AG10803 (cell line): ENCODE measurements at places on chromosomes 12 and 14.

DNA sequence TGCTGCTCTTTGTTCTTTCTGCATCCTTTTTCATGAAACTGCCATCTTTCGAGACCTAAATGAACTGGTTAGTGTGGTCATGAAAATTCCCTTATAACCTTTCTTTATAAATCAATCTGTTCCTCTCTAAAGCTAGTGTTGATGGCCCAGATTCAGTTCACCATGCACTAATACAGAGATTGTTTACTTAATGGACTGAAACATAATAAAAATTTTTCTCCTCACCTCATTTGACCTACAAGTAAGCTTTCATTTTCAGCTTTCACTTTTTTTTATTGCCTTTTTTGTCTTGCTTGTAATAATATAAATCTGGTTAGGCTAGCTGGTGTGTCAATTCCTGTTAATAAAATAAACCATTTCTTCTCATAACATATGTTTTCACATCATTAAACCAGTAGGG is 183.8 kb downstream of the CCDC59 start:
- DNase-seq = no peak

- peak; percentile 96 for DNase-seq
Measured at GRCh38 chr12:49673446-49674317, 33.5 kb downstream of the FMNL3 start.

DNA sequence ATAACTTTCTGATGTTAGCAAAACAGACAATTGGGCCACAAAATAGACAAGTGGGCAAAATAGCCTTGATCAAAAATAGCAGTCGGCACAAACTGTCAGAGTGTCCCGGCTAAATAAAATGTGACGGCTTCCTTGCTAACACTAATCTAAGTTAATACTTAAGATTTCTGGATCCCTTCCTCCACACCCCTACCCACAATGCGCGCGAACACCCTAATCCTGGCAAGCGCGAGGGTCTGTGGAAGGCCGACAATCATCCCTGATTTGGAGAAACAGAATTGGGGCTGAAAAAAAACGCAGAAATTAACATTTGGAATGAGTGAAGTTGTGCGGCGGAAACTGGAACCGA is 489 bp downstream of the CEP290 start:
- no peak for DNase-seq

DNA sequence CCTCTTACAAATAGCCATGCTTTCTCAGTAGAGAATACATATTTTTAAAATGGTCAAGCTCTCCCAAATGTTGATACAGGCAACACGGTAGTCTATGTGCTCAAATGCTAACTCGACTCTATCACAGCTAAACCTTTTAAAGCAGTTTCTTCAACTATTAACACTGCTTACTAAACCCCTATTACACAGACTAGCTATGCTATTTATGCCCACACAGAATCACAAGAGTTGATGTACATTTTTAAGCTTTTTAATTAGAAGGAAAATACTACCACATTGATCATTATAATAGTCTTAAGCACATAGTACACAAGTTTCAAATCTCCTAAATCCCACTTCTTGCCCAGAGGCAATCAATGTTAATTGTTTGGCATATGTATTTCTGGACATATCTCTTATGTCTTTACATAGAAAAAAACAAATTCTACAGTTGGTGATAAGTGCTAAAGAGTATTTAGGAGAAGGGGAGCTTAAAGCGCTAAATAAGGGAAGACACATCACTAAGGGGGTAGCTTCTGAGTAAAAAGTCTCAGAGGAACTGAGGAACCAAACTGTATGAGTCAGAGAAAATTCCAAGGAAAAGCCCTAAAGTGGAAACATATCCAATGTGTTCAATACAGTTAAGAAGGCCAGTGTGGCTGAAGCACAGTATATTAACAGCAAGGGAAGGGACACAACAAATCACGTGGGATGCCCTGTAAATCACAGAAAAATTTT is 13.7 kb downstream of the HNRNPC start:
- DNase-seq = peak; percentile 37

DNA sequence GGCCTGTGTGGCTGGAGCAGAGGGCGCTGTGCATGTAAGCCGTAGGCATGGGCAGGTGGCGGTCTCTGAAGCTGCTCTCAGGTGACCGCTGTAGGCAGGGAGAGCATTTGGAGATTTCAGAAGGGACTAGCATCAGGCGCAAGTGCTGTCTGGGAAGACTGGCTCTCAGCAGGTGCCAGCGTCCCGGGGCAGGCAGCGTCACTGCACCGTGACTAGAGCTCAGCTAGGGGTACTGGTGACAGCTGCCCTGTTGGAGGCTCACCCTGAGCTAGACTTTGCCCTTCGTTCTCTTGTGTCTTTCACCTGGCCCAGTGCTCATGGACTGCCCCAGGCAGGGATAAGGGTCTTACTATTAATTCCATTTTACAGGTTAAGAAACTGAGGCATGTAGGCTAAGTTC is 78.9 kb downstream of the DDX51 start:
- no peak for DNase-seq

GRCh38 chr12:31227401-31227981 is 98.5 kb downstream of the SINHCAF start:
- DNase-seq = no peak

- DNase-seq = no peak
Measured at GRCh38 chr12:21650997-21651396, 6.6 kb downstream of the LDHB start.

DNA sequence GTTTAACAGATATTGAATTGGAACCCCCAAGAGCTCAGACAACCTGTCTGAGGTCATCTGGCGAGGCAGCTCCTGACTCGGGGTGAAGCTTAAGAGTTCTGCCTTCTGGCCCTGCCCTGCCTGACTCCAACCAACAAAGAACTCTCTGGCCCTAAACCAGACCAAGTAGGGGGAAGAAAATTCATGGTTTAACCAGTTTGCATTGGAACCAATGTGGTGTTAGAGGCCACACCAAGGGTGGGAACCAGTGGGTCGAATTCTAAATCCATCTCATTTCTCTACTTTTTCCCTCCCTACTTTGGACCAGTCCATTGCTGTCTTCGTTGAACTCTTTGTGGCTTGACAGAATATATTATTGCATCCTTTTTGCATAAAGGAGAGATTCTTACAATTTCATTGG is 30.4 kb upstream of the GSG1 start:
- no peak for DNase-seq

DNA sequence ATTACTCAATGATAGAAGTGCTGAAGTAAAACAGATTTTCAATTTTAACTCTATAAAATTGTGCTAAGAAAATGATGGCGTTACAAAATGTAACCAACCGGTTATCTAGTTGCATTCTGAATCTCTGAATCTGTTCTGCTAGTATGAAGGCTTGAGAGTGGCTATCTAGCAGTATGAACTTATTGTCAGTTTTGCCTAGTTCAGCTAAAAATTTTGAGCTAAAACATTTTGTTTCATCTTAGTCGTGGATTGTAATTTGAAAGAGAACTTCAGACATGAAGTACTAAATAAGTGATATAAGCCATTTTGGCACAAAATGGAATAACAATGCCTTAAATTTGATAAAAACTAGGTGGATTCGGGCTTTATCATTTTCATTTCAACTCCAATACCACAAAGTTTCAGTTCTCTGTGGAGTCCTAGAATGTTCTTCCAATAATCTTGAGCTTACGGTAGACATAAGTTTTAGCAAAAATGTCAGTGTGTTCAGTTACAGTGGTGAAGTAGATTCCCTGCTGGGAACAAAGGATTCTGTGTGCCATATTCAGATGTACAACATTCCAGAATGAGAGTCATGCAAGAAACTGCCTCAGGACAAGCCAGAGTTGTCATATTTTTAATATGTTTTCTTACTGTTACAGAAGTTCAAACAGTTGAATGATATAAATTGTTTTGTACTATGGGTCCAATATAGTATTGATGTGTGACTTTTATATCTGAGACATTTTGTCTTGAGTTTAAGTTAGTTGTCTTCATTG is 28.1 kb downstream of the ATP6V1D start:
- DNase-seq = peak; percentile 33

DNA sequence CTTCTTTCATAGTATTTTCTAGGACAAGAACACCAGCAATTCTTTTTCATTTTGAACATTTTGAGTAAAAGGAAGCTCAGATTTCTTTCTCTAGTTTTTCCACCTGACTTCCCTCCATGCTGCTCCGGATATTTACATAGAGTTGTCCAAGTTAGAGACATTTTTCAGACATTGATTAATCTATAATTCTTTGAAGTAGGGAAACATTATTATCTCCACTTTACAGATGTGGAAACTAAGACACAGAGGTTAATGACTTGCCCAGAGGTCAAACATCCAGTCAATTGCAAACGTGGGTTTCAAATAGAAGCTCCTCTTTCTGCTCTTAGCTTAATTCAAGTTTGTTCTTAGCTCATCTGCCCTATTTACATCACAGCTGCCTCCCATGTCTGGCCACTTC is 138.3 kb downstream of the EGLN3 start:
- DNase-seq = no peak

DNA sequence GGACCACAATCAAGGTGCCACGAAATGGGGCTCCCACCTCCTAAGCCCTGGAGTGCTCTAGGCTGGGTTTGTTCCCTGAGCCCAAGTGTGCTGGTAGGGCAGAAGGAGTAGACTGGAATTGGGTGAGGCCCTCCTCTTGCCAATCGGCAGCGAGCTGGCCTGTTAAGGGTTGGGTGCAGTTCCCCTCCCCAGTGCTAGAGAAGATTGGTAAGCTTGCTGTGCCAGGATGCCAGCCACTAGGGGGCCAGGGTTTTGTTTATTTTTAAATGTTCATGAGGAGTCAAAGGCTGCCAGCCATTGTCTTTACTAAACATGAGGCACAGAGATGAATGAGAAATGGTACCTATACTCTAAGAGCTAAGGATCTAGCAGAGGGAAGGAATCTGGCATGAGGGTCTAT is 79.7 kb downstream of the SPTB start:
- peak; percentile 54 for DNase-seq

GRCh38 chr12:120653611-120654010 is 13.2 kb downstream of the CABP1 start:
- no peak for DNase-seq

DNA sequence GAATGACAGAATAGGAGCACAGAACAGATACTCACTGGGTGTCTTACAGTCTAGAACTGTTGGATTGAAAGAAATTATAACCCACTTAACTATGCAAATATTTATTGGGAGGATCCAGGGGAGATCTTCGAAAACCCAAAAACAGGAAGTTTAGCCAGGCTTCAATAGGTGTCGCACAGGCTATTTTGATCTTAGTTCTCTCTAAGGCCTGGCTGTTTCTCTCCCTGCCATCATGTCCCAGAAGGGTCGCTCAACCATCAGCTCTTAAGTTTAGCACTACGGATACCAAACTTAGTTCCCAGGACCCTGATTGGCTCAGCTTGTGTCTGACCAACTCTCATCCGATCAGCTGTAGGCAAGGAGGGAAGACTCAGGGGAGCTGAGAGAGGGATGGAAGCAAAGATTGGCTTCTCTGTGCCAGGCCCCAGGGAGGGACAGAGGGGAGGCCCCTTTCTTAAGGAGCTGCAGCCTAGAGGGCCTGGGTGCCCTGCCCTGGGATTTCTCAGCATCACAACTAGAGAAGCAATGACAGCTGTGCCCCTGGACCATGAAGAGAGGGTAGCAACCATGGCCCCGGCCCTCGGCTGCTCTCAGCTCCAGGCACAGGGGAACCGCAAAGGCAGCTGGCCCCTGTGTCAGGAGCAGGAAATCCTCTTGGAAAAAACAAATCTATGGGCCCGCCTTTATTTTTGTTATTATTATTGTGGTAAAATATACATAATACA is 13.5 kb downstream of the PHETA1 start:
- DNase-seq = no peak

DNA sequence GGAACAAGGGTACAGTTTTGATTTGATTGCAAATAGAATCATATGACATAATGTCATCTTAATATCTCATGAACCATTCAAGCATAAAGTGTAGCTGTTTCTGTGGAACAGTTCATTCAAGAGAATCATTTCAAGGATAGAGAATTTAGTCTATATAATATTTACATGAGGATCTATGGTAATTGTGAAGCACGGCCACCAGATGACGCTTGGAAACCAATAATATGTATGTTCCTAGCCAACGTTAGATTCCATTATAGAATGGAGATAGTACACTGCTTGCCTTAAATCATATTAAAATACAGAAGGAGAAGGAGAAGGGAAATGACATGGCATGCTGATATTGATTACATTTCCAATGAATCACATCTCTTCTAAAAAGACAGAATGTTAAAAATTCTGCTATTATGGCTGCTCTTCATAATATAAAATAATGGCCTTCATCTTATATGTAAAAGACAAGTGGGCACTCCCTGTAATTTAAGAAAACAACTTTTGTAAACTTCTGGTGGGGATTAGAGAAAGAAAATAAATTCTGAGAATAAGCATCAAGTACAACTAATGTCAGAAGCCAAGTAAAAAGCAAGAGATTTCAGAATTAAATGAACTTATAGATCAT is 351.0 kb downstream of the NAV3 start:
- DNase-seq = peak; percentile 26

GRCh38 chr12:100359248-100359647 is 2.4 kb downstream of the SLC17A8 start:
- DNase-seq = no peak

DNA sequence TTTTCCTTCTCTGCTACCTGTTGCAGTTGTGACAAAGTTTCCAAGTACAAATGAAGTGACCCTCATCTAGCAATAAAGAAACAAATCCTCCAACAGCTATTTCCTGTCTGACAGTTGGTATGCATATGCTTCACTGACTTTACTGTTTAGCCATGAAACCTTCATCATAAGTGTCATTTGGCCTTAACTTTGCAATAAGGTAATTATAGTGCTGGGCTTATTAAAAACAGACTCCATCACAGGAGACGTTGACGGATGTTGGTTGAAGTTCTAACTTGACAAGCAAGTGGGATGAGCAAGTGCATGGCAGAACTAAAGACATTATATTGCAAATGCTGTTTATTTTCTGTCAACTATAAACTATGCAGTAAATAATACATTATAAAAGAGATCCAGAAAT is 425.2 kb downstream of the RPS29 start:
- DNase-seq = no peak

GRCh38 chr12:68269779-68270178 is 16.4 kb upstream of the IL22 start:
- no peak for DNase-seq

DNA sequence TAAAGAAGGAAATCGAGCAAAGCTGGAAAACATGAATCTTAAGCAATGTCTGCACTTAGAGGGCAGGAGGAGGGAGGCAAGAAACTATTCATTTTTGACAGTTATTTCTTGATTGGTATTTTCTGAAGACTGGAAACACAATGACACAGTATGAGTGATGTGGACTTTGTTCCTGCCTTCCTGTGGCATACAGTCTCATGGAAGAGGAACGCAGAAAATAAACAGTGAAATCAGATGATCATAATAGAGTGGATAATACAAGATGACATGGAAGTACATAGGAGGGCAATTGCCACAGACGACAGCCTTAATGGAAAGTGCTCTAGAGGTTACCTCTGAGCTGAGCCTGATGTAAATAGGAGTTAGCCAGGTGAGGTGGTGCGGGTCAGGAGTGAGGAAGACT is 140.4 kb upstream of the MAX start:
- DNase-seq = no peak

- no peak for DNase-seq
Measured at GRCh38 chr14:103641161-103641560, 12.2 kb downstream of the KLC1 start.
